Activated CD4-positive, alpha-beta T cell treated with anti-CD3 and anti-CD28 coated beads for 1 hour (primary cell): ENCODE measurements at places on chromosomes 7 and 10.

DNA sequence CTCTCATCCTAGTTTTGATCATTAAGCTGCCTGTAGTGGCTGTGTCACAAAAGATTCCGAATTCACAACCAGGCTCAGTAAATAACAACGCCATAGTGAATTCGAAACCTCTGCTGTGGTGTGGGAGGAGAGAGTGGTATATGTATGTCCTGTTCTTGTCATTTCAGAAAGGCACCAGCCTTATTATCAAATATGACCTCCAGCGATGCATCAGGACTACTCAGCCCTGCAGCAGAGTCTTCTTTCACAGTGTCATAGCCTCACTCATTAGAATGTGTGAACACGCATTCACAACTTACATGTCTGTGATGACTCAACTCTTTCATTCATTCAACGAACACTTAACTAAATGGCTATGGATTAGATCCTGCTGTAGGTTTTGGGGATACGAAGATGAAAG lies 15.3 kb downstream of the AOC1 start:
- DNase-seq: no peak

GRCh38 chr10:4291990-4292389 lies 507.0 kb upstream of the KLF6 start:
- DNase-seq: no peak

DNA sequence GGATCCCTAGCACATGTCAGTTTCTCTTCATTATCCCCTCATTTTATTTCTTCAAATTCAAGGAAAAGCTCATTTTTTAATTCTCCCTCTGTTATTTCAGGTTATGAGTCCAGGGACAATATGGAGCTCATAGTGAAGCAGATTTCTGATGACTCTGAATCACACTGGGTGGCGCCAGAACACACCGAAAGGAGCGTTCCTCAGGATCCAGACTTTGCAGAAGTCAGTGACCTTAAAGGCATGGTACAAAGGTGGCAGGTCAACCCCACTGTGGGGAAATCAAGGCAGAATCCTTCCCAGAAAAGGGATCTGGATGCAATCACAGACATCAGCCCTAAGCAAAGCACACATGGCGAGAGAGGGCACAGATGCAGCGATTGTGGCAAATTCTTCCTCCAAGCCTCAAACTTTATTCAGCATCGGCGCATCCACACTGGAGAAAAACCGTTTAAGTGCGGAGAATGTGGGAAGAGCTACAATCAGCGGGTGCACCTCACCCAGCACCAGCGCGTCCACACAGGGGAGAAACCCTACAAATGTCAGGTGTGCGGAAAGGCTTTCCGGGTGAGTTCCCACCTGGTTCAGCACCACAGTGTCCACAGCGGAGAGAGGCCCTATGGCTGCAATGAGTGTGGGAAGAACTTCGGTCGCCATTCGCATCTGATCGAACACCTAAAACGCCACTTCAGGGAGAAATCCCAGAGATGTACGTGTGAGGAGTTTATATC lies 21.4 kb downstream of the ZKSCAN5 start:
- no peak for DNase-seq

- no peak for DNase-seq
Observed at GRCh38 chr7:50655490-50655889, 90.3 kb upstream of the DDC start.

- DNase-seq: no peak
Observed at GRCh38 chr10:89952325-89952724, 250.9 kb downstream of the KIF20B start.

- no peak for DNase-seq
Observed at GRCh38 chr7:103521937-103522336, 75.9 kb upstream of the SLC26A5 start.

- no peak for DNase-seq
Observed at GRCh38 chr7:131625817-131626372, 69.5 kb upstream of the PODXL start.

DNA sequence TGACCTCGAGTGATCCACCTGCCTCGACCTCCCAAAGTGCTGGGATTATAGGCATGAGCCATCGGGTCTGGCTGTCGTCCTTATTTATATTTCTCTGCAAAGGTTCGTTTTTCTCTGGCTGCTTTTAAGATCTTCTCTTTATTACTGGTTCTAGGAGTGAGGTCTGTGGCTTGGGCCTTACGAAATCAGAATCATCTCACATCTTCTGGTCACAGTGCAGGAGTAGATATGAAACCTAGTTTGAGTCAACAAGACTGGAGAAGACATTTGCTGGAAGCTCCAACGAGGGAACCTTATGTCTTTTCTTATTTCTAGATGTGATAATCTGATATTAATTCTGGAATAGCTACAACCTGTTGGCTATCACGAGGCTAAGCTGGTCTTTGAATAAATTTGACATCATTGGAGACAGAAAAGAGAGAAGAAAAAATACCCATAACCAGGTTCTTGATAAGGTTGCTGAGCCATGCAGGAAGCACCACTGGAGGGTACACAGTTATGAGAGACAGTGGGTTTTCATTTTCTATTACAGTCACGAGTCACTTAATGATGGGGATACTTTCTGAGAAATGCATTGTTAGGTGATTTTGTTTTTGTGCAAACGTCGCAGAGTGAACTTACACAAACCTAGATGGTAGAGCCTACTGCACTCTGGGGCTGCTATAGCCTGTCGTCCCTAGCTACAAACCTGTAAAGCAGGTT lies 25.6 kb upstream of the IL15RA start:
- no peak for DNase-seq

DNA sequence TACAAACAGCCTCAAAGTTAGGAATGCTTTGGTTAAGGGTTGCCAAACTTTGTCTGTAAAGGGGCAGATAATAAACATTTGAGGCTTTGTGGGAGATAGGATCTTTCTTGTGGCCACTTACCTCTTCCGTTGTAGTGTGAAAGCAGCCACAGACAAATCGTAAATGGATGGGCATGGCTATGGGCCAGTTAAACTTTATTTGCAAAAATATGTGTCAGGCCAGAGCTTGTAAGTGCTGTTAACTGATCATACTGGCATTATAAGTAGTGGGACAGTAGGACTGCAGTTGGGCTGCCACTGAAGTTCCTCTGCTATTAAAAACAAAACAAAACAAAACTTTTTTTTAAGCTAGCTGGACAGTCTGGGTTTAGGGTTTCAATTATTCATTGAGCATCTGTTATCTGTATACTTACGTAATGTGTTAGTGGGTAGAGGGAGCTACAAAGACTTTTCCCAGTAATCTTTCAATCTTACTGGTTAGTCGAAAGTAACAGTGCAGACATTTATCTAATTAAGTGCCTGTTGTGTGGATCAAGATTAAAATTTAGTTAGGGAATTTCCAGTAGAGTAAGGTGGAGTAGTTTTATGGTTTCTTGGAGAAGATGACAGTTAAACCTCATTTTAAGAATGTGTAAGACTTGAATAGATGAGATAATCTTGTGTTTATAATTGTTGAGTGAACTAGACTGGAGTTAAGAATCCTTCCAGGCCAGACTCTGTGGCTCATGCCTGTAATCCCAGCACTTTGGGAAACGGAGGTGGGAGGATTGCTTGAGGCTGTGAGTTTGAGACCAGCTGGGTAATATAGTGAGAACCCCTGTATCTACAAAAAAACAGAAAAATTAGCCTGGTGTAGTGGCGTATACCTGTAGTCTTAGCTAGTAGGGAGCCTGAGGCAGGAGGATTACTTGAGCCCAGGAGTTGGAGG lies 100.1 kb downstream of the BTRC start:
- DNase-seq: no peak

DNA sequence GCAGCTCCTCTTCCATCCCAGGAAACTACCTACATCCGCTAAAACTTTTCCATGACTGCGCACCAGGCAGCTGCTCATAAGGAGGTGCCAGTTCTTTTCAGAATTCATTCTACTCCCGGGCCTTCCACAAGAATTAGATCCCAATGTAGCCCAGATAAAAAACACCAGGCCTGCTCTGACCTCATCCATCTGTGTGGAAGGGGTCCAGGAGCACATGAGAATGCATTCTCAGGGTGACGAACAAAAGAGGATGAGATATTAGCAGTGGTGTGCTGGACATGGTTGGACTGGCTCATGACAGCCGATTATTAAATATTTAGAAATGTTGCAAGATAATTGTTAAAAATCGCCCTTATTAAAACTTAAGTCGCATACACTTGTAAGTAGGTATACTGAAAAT lies 43.2 kb upstream of the STEAP1B start:
- DNase-seq: no peak

GRCh38 chr10:52284416-52285013 lies 29.6 kb upstream of the DKK1 start:
- DNase-seq: no peak

DNA sequence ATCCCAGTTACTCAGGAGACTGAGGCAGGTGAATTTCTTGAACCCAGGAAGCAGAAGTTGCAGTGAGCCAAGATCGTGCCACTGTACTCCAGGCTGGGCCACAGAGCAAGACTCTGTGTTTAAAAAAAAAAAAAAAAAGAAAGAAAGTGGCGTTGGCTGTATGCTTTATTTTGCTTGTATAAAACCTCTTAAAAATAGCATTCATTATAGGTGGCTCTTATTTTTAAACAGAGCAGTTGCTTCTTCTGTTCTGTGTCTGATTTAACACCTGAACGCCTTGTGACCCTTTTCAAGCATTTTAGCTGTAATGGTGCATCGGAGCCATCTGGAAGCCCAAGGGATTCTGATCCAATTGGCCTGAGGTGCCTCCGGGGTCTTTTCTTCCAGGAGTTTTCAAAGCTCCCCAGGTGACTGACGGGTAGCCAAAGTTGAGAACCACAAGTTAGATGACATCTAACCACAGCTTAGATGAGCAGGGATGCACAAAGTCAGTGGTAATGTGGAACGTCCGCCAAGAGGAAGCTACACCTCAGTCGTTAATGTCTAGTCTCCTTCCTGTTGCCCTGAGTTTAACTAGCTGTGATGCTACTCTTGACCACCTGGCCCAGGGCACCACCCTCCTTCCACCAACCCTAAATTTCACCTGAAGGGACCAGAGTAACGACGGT lies 274.6 kb upstream of the KLF6 start:
- no peak for DNase-seq

- no peak for DNase-seq
Observed at GRCh38 chr7:111004310-111004901, 86.5 kb upstream of the LRRN3 start.

DNA sequence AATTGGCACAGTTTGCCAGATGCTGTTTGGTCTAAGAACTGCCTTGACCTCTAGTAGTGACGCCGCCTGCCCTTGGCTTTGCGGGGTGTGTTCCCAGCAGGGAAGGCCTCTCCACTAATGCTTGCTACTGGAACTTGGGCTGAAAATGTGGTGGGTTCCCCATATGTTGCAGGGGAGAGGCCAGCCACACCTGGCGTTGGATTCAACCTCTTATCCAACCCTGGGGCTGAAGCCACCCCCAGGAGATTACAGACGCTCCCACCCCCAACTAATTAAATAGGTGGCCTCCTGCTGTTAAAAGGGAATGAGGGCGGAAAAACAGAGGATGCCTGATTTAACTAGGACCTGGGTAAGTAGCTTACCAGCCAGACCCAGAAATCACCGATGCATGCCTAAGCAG lies 19.2 kb upstream of the ATOH7 start:
- no peak for DNase-seq

- DNase-seq: no peak
Observed at GRCh38 chr10:12081470-12081869, 12.7 kb downstream of the DHTKD1 start.

DNA sequence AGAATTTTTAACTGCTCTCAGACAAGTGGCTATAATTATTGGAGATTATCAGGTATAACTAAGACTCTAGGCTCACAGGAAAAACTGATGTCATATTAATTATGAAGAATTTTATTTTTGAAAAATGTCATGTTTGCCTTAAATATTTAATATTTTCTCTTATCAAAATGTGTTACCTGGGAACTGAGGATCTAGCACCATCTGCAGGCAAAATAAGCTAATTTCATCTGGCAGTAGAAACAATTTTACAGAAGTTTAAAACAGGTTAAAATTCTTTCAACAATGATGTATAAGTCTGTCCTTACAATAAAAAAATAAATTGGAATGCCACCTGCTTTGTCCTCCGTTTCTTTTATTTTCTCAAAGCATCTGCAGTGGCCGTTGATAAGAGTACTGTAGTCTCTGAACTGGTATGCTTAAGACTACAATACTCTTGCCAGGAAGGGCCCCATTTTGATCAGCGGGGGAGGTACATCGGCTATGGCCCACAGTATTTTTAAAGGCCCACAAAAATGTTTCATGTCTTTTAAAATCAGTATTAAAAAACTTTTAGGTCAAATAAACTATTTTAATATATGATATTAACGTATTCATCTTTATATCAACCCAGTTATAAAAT lies 81.3 kb downstream of the VWDE start:
- no peak for DNase-seq

GRCh38 chr7:50372923-50373322 lies 68.4 kb downstream of the IKZF1 start:
- no peak for DNase-seq

DNA sequence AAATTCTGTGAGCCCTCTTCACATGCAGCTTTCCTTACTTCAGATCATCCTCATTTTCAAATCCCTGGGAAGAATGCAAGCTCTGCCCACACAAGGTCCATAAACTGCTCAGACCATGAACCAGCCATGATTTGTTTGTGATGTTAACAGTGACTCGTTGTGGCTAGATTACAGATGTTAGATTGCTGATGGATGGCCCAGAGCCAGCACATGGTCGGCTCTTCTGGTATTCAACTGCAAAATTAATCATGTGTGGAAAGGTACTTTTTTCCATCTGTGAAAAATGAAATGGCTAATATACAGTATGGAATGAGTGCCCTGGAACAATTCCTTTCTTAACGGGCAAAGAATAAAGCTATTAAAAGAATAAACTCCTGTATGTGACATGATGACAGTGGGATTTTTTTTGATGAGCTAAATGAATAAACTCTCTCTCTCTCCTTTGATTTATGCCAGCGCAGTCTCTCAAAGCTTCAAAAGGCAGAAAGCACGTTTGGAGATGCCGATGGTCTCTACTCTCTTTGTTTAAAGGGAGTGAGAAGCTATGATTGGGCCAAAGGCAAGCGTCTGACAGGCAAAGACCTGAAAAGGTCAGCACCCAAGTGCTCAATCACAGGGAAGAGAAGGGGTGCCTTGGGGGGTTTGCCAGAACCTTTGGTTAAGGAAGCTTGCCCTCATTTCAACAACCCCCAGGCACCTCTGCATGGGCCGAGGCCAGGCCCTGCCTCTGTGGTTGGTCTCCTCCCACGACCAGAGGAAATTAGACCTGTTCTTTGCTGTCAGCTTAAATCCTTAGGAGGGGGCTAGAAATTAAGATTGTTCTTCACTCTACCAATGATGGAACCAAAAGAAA lies 444.0 kb upstream of the NFE2L3 start:
- no peak for DNase-seq

- no peak for DNase-seq
Observed at GRCh38 chr10:109851616-109852474, 71.5 kb downstream of the XPNPEP1 start.

- DNase-seq: no peak
Observed at GRCh38 chr10:101797403-101798059, 14.3 kb upstream of the NPM3 start.

GRCh38 chr7:73980206-73980605 lies 47.8 kb upstream of the ELN start:
- no peak for DNase-seq

DNA sequence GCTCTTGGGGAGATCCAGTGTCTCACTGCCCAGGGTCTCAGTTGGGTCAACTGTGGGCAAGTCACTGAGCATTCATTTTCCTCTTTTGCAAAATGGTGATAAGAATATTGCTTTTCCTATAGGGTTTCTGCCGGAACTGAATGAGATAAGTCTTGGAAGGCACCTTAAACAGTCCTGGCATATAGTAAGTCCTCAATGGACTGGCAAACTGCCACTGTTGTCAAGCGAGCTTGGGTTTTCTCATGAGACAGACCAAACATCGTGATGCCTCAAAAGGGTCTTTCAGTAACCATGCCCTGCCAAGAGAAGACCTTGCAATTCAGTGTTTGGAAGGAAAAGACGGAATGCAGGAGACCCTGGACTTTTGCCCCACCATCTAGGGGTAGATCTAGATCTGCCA lies 251.5 kb downstream of the WDR11 start:
- no peak for DNase-seq
